NCI-H774 (cell line): ENCODE measurements at places on chromosomes 11 and 22.

DNA sequence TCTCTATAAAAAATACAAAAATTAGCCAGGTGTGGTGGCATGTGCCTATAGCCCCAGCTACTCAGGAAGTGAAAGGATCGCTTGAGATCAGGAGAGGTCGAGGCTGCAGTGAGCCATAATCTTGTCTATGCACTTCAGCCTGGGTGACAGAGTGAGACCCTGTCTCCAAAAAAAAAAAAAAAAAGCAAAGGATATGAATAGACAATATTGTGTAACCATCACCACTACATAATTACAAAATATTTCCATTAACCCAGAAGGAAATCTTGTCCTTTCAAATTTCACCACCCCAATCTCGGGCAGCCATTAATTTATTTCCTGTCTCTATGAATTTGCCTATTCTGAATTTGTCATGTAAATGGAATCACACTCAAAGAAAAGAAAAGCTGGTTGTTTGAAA is 21.2 kb downstream of the RSF1 start:
- DNase-seq = no peak

GRCh38 chr22:29450222-29450621 is 11.8 kb downstream of the RFPL1 start:
- no peak for DNase-seq

GRCh38 chr11:74232311-74232950 is 61.3 kb downstream of the PPME1 start:
- DNase-seq = no peak

- no peak for DNase-seq
Observed at GRCh38 chr11:32172041-32172847, 81.4 kb downstream of the RCN1 start.

- peak; percentile 88 for DNase-seq
Observed at GRCh38 chr11:76391021-76391420, 9.9 kb downstream of the GVQW3 start.

DNA sequence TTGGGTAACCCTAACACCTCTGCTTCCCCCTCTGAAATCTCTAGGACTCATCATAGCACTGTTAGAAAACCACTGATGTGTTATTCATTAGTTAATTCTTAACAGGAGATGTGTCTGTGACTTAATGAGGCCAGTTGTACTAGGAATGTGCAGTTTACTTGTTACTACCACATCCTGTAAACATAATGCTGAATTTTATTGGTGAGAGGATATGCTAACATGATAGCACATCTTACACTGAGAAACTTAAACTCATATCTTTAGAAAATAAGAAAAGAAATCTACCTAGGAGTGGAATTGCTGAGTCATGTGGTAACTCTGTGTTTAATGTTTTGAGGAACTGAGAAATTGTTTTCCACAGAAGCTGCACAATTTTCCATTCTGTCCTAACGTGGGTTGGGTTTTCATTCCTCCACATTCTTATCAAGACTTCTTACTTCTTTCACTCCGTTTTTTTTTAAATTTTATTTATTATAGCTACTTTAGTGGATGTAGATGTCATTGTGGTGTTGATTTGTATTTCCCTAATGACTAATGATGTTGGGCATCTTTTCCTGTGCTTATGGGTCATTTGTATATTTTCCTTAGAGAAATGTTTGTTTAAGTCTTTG is 33.7 kb downstream of the RNF121 start:
- no peak for DNase-seq

DNA sequence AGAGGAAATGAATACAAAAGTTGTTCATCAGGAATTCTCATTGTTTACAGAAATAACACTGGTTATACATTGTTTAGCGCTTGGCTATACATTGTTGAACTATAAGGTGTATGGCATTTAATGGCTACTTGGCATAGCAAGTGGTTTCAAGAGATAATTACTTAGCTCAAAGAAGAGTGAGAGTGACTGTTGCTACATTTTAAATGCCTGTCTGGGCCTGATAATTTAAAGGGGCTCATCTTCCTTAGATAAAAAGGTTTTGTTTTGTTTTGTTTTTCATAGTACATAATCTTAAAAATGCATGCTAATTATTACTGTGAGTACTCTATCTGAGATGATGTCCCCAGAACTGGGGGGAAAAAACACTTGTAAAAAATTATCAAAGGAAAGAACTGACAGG is 1.5 kb upstream of the SMPD1 start:
- no peak for DNase-seq

GRCh38 chr22:50537765-50538164 is 7.9 kb upstream of the KLHDC7B start:
- DNase-seq = no peak

GRCh38 chr11:124740277-124740882 is 638 bp downstream of the NRGN start:
- DNase-seq = no peak
